Stimulated activated CD8-positive, alpha-beta memory T cell treated with anti-CD3 and anti-CD28 coated beads, Interleukin-4, amount 100 ng/mL, for 1 hour (primary cell): ENCODE measurements at places on chromosomes 12 and 14.

DNA sequence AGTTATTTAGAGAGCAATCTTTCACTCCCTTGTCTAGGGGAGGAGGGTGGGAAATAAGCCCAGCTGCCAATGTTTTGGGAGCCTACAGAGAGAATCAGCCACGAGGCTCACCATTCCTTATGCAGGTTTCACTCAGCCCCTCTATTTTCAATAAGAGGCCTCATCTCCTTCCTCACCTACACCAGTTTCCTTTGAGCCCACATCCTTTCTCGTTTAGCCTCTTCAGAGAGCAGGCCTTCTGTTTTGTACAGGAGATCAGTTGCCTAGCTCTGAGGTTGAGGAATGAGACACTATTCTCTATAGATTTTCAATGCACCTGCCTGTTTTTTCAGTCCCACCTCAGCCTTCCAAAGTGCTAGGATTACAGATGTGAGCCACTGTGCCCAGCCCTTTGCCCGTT is 17.9 kb downstream of the SNAPC1 start:
- DNase-seq: no peak

DNA sequence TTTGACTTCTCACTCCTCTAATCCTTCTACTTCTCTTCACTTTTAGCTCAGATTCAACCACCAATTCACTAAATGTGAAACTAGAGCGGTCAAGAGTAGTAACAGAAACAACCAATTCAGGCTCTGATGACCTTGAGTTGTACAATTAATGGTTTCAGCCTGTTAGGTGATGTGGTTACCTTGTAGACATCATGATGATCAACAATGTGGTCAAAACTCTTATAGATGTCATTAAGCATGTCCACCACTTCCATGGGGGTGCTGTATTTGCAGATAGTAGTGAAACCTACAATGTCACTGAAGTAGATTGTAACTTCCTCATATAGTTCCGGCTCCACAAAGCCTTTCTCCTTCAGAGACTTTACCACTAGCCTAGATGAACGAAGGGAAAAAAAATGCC is 54.1 kb upstream of the PLBD1 start:
- no peak for DNase-seq

GRCh38 chr12:8057839-8058238 is 8.3 kb downstream of the C3AR1 start:
- DNase-seq: no peak

DNA sequence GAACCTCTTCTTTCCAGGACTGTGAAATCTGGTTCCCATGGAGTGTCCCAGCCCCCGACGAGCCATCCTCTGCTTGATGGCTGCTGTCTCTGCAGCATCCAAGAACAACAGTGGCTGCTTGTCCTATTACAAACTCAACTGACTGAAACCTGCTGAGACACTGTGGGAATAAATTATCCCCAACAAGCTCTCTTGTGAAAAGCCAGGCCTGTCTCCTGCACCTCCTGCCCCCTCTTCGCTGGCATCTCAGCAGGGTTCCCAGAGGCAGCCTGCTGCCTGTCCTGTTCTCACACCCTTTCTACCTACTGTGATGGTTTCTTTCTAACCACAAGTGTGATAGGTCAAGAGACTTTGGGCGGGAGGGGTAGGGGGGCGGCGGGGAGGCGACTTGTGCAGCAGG is 180.2 kb downstream of the TSPAN9 start:
- no peak for DNase-seq

GRCh38 chr12:69661386-69661785 is 37.7 kb downstream of the BEST3 start:
- DNase-seq: no peak

DNA sequence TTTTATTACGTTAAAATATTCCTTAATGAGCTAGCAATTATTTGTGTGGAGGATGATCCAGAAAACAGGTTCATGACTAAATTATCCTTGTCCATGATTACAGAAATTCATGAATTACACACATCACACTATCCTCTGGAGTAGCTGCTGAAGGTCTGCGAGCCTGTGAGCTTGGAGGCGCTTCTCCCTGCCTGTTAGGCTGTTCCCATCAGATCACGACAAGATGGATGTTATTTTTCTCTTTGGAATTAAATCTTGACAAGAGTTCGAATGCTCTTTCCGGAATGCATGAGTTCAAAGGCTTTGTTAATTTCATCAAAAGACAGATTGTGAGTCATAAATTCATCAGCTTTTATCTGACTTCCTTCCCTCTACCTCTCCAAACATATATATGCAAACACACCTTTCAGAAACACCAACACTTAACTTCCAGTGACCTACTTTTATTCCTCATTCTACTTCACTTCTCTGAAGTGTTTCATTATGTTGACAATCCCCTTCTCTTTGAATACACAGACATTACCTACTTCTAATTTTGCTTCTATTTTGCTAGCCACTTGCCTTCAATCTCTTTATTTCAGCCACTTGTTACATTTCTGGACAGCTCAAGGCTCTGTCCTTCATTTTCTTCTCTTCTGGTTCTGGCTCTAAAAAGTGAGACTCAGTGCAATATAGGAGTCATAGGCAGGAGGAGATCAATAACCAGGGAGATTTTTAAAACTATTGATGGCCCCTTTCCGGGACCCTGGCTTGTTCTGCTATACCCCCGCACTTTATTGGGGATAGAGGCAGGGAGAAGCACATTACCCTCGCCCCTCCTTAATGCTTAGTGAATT is 274.6 kb downstream of the BTG1 start:
- no peak for DNase-seq

- no peak for DNase-seq
Measured at GRCh38 chr14:39175445-39176262, 600 bp downstream of the PNN start.

GRCh38 chr14:89351516-89352404 is 65.3 kb downstream of the FOXN3 start:
- no peak for DNase-seq

GRCh38 chr12:123029550-123029949 is 49.1 kb downstream of the ARL6IP4 start:
- DNase-seq: no peak

GRCh38 chr12:106517314-106517713 is 65.5 kb upstream of the RFX4 start:
- no peak for DNase-seq

- DNase-seq: no peak
Measured at GRCh38 chr14:20601522-20601921, 10.3 kb upstream of the RNASE12 start.

GRCh38 chr14:97218691-97219430 is 421.7 kb downstream of the VRK1 start:
- DNase-seq: no peak

DNA sequence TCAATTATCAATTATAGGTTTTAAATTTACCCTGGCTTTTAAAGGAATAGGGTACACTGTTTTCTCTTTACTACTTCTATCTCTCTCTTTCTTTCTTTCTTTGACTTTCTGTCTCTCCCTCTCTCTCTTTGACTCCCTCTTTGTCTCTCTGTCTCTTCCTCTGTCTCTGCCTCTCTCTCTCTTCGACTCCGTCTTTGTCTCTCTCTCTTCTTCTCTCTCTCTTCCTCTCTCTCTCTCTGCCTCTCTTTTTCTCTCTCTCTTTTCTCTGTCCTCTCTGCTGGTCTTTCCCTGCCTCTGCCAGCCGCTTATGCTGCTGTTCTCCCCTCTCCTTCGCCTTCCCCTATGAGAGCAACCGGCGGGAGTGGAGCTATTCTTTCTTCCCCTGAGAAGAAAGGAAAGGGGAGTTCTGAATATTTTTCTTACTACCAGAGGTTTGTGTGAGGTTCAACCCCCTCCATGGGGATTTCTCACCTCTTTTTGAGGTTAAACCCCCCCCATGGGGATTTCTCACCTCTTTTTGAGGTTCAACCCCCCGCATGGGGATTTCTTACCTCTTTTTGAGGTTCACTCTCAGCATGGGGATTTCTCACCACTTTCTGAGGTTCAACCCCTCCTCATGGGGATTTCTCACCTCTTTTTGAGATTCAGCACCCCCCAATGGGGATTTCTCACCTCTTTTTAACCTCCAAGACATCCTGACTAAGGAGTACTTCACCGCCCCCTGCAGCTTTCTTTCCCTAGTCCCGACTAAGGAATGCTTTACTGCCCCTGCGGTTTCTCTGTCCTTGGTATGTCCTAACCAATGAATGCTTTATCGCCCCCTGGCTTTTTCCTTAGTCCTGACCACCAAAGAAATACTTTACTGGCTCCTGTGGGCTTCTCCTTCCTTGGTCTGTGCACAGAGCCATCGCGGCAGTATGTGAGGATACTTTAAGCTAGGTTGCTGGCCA is 27.4 kb upstream of the DDHD1 start:
- DNase-seq: no peak

DNA sequence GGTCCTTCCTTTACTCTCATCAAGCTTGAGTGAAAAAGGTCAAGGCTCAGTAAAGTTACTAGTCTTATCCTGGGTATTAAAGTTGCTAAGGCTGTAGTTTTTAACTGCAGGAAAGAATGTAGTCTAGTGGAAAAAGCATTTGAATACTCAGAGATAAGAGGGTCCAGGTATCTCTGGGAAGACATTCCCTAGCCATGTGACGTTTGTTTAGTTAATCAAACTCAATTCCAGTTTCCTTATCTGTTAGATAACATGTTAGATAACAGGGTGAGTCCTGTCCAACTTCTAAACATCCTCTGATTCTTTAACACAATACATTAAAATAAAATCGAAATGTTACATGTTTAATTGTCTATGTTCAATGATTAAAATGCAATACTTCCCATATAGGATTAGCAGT is 720.7 kb upstream of the LMO3 start:
- no peak for DNase-seq

DNA sequence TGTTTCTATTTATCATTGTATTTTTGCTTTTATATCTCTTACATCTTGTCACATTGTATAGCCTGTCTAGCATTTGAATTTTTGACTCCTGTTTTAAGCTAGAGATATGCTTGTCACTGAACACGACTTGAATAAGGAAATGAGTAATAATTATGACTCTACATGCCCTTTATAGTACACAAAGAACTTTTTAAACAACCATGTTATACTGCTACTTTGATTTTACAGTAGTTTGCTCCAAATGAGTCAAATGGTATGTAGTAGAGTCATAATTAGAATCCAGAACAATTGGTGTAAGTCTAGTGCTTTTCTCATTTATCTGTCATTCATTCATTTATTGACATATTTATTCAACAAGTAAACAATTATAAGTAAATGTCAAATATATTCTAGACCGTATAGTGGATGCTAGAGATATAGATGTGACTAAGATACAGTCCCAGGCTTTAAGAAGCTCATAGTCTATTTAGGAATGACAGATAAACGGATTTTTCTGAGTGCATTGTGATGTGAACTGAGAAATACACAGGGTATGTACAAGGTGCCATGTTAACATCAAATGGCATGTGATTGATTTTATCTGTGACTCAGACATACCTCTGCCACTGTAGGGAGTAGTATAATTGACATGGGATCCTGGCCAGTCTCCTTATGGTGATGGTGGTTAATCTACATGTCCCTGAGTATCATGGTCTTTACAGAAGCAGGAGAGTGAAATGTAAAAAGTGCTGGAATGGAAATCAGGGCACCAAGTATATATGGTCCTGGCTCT is 799.7 kb downstream of the DIO2 start:
- no peak for DNase-seq

- DNase-seq: no peak
Measured at GRCh38 chr14:23252420-23253333, 14.9 kb downstream of the RNF212B start.

GRCh38 chr12:100234166-100234565 is 32.7 kb downstream of the DEPDC4 start:
- DNase-seq: no peak

DNA sequence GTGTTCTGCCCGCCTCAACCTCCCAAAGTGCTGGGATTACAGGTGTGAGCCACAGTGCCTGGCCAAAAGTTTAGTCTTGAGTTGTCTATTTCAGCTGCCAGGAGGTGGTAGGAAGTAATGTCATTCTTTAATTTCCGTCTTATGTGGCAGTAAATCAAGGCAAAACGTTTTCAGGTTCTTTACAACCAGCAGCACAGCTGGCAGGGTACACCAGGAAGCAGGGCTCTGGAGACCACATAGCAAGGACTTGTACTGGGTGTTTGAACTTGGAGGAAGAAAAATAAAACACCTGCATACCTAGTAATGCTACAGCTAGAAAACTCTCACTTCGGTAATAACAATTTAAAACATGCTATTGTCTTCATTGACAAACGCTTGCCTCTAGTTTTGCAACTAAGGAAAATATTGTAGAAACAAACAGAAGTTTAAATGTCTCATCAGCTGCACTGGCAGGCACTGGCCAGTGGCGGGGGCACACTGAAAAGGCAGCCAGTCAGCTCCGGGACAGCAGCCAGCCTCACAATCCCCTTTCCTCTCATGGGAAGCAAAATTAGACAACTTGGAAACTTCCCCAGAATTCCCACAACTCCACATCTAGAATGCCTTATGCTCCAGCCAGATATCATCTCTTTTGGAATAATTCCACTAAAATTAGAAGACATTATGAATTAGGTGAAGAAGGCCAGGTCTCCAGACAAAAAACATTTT is 72.2 kb downstream of the CLIP1 start:
- no peak for DNase-seq

- DNase-seq: no peak
Measured at GRCh38 chr12:121515615-121516014, 65.2 kb downstream of the KDM2B start.

GRCh38 chr12:114221957-114222630 is 183.8 kb downstream of the TBX5 start:
- no peak for DNase-seq

- DNase-seq: no peak
Measured at GRCh38 chr12:95205685-95206084, 11.6 kb downstream of the FGD6 start.

- no peak for DNase-seq
Measured at GRCh38 chr12:66241061-66242043, 52.3 kb downstream of the IRAK3 start.

DNA sequence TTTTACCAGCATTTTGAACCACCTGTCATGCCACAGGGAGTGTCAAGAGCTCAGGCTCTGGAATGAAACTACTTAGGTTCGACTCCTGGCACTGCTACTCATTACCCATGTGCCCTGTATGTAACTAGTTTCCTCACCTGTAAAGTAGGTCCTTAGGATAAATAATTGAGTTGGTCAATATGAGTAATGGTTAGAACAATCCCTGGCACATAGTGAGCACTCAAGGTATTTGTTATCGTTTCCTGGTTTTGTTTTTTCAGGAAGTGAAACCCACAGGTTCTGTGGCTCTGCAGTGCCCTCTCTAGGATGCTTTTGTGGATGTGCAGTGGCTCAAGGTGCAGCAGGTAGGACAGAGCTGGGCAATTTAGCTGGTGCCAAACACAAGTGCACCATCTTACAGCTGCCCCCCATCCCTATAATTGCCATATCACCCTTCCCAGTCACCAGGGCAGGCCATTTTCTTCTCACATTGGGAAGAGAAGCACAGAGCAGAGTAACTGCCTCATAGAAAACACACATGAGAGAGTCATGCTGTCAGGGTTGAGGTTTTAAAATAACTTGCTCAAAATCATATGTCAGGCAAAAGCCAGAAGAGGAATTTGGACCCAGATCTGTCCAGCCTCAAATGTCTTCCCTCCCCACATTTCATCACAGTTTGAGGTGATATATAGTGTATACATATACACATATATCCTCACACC is 297.5 kb downstream of the RPAP3 start:
- DNase-seq: no peak
